CD8-positive, alpha-beta memory T cell (primary cell): ENCODE measurements at places on chromosomes 12 and 14. TPM values are rescaled to one million over a fixed set of nuclear protein-coding genes. Genes with fewer than 3 reads are reported as not detected.

GRCh38 chr12:56189918-56190694, 823 bp upstream of the SMARCC2 start:
- H3K4me1 ChIP-seq: peaks cover 31% of the 10 kb centered on the region
- DNase-seq: peak; percentile 54
- peak overlapping the region; percentile 95 for H3K4me3 ChIP-seq
- no peaks in the 10 kb centered on the region for H3K27me3 ChIP-seq

GRCh38 chr12:47122602-47123001, 42.8 kb upstream of the AMIGO2 start:
- no peaks in the 10 kb centered on the region for H3K36me3 ChIP-seq
- H3K4me3 ChIP-seq: no peak overlapping the region
- no peak for DNase-seq
- no peaks in the 10 kb centered on the region for H3K4me1 ChIP-seq
- no peak overlapping the region for H3K27ac ChIP-seq
- no peaks in the 10 kb centered on the region for H3K27me3 ChIP-seq

- no peaks in the 10 kb centered on the region for H3K27me3 ChIP-seq
- H3K27ac ChIP-seq: no peak overlapping the region
- no peaks in the 10 kb centered on the region for H3K4me1 ChIP-seq
- H3K36me3 ChIP-seq: no peaks in the 10 kb centered on the region
- DNase-seq: no peak
These were observed 1687.4 kb upstream of the FLRT2 start for GRCh38 chr14:83842547-83842946.

DNA sequence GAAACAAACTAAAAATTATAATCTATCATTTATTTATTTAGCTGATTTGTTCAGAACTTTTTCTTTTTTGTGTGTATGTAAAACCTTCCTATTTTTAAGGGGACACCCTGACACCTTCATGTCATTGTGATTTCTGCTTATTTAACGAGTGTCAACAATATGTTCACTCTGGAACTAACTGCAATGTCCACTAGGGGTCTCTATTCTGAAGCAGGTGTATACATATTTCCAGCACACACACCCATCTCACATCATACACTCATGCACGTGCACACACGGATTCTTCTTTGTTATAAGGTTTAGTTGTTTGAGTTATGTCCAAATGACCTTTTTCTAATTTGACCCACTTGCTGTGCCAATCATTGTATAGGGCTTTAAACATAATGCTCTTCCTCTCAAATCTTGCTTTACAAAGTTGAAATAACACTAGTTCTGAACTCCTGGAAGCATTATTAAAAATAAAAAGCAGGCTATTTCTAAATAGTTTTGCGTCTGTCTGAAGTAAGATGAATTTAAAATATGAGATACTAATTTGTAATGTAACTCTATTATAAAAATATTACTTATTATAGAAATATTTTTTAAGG, 15.5 kb downstream of the E2F7 start:
- no peak for DNase-seq
- H3K36me3 ChIP-seq: no peaks in the 10 kb centered on the region
- H3K4me1 ChIP-seq: no peaks in the 10 kb centered on the region

GRCh38 chr14:49405291-49405690, 180.9 kb downstream of the RPS29 start:
- no peaks in the 10 kb centered on the region for H3K27me3 ChIP-seq
- H3K4me3 ChIP-seq: no peak overlapping the region
- no peak for DNase-seq
- H3K36me3 ChIP-seq: no peaks in the 10 kb centered on the region
- no peak overlapping the region for H3K27ac ChIP-seq

Gene DDN
- total RNA-seq: 0.39 TPM

Gene TMEM119
- total RNA-seq: not detected

- H3K36me3 ChIP-seq: no peaks in the 10 kb centered on the region
- no peaks in the 10 kb centered on the region for H3K4me1 ChIP-seq
- H3K27ac ChIP-seq: no peak overlapping the region
- H3K4me3 ChIP-seq: no peak overlapping the region
These were observed 31.4 kb downstream of the CPM start for GRCh38 chr12:68901551-68901950.

DNA sequence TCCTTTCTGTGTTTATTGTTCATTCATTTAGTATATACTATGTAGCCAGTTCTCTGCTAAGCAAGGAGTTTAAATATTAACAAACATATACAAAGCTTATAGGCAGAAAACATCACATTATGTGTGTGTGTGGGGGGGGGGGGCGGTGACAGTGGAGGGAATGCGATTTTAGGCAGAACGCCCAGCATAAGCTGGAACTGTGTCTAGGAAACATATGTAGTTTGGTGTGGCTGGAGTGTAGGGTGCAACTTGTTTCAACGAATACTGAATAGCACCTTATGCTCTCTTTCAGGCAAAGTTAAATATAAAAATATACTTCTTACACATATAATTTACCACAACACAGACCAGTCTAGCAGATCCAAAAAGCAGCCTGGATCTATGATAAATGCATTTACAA, 980.6 kb downstream of the SLC6A15 start:
- H3K4me1 ChIP-seq: no peaks in the 10 kb centered on the region
- no peak for DNase-seq
- H3K27me3 ChIP-seq: no peaks in the 10 kb centered on the region
- H3K36me3 ChIP-seq: no peaks in the 10 kb centered on the region

GRCh38 chr14:57871459-57872080, 5.7 kb upstream of the SLC35F4 start:
- H3K4me3 ChIP-seq: no peak overlapping the region
- no peaks in the 10 kb centered on the region for H3K27me3 ChIP-seq
- no peak overlapping the region for H3K27ac ChIP-seq
- H3K4me1 ChIP-seq: no peaks in the 10 kb centered on the region
- no peaks in the 10 kb centered on the region for H3K36me3 ChIP-seq
- no peak for DNase-seq
